ENCODE measurements at places on chromosomes 2 and 18.

DNA sequence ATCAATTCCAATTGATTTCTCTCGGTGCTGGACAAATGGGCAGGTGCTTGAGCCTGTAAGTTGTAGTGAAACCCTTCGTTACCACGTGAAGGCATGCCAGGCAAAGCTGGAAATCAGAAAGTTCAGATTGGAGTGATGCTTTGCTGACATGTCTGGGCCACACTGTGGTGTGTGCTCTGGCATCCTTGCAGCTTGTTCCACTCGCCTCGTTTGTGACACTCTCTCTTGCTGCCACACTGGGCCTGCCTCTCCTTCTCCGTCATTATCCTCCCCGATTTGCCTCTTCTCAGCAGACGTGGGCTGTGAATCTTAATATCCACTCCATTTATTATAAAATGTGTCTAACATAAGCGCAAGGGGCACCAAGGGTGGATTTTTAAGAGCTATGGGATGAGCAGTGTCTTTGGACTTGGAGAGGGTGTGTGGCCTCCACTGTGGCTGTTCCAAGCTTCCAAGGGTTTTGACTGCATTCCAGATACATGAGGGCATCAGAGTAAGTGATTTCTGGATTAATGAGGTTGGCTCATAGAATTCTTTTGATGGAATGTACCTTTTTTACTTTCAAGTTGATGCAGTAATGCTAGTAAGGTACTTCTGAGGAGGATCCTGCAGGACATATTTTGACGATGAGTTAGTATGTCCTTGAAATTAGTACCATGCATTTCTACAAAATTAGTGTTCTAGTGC lies 238.8 kb downstream of the TPGS2 start:
- no peak for DNase-seq

- no peak for DNase-seq
Observed at GRCh38 chr18:10417664-10418063, 36.8 kb upstream of the APCDD1 start.

GRCh38 chr2:40485854-40486253 lies 34.0 kb upstream of the SLC8A1 start:
- no peak for DNase-seq

GRCh38 chr2:32523686-32524085 lies 104.2 kb upstream of the TTC27 start:
- DNase-seq = no peak

DNA sequence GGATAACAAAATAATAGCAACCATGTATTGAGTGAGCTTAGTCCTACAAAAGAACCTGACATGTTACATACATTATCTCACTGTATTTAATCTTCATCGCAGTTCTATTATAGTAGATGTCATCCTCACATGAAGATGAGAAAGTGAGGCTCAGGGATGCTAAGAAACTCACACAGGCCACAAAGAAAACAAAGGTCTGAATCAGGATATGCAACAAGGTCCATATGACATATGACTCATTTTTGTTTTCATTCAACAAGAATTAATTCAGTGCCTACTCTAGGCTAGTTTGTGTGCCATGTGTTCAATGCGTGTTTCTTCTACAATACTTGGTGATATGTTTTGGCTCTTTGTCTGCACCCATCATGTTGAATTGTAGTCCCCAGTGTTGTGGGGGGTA lies 219.7 kb upstream of the EPHA4 start:
- DNase-seq = no peak

DNA sequence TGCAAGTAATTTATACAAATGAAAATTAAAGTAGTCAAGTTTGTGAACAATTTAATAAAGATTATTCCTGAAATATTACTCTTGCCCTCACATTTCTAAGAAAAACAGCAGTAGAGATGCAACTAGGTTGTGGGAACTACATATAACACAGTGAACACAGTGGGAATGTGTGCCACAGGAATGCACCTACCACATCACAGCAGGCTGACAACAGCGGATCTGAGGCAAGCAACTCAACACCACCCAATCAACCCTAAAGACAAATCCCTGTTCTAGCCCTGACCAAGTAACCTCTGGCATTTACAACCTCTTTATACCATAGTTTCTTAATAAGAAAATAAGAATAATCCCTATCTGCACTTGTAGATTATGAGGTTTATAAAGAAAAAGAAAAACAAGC lies 23.4 kb downstream of the MBOAT2 start:
- DNase-seq = no peak
